8988T (cell line): ENCODE measurements at places on chromosomes 5 and 9.

DNA sequence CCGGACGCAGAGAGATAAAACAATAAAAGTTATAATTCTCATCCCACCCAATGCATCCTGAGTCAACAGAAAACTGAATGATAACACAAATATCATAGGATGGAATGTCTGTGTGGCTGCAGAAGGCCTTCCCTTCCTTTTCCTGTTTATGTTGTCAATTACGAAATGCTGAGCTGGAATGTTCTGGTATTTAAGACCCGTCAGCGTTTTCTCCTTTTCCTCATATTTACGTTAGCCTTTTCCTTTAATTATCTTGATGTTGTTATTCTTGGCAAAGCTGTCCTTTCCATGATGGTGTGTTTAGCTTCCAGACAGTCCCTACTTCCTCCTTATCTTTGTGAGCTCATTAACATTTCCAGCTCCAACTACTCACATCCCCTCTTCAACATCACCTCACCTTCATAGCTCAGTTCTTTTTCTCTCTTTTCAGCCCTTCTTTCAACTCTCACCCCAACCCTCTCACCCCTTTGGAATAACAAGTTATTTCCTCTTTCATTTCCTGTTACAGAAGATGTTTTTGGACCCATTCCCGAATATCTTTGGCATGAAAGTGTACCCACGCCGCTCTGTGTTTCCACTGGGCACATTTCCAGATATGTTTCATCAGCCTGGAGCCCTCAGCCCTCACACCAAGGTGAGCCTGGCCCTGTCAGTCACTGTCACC is 221.6 kb downstream of the NR2F1-AS1 start:
- DNase-seq: no peak

DNA sequence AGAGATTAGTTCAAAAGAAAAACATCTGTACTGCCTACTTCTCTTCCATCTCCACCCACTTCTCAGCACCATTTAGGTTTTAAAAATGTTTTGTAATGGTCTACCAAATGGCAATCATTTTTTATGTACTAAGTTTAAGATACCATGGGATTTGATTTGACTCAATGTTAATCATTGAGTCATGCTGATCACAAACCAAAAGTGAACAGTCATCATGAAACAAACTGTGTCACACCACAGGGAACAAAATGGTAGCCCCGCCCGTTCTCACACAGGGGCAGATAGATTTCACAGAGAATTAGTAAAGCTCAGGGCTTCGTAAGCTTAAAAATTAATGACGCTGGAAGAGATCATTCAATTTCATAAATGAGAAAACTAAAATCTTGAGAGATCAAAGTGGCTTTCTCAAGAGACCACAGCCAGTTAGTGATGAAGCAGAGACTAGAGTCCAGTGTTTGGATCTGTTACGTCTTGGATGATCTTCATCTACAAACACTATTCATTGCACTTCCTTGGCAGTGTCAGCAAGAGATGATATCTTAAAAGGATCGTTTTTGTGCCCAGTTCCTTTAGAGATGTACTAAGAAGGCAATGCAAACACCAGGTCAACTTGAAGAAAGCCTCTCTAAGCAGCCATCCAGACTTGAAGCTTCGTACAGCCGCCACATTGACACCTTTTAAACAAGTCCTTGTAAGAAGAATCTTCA is 33.9 kb upstream of the TRIO start:
- no peak for DNase-seq

DNA sequence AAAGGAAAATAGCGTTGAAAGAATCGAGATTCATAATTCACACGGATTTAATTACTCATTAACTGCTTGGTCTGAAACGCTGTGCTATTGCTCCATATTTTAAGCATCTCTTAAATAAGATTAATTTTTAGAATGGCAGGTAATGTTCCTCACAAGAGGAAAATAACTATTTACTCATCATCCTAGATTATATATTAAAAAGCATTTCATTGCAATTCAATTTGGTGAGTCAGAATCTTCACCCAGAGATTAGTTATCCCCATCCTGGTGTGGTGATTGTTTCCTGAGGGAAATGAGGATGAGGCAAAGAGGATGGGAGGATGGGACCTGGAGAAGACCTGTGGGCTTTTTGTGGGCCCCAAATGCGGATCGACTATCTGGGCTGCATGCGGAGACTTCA is 145.5 kb upstream of the MAP1B start:
- no peak for DNase-seq

DNA sequence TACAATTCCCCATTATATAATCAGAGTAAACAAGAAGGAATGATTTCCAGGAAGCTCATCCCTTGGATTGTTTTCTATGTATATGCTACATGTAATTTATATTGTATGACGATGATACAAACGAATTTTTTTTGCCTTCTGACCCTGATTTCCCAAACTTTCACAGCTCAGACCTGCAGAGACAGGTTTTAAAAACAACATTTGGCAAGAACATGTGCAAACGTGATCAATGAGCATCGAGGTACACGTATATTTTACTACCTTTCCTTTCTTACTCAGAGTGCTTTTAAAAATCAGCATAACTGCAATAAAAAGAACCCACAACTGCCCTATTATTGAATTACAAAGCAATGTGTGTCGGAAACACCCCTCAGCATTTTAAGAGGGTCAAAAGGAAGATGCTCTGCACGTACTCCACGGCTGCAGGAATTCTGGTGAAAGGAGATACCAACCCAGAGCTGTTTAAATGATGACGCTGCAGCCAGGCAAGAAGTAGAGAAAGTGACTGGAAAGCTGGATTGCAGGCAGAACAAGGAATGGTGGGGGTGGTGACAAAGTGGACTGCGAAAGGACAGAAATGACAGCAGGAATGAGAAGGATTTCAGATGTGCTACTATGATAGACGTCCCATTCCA is 533.5 kb downstream of the RAB3C start:
- DNase-seq: no peak

GRCh38 chr9:108053555-108054061 is 564.0 kb upstream of the KLF4 start:
- DNase-seq: no peak

DNA sequence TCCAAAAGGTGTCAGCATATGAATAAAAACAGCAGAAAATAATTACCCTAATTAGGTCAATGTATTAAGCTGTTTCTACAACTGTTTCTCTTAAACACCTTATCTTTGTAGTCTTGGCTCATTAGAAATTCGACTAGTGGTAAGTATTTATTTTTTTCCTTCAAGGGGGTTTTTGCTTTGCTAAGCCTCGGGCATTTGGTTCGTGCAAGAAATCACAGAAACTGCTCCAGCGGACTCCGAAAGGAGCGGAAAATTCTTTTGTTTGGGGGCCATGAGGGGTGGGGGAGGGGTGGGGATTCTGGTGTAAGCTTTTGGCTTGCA is 757 bp downstream of the ZBED3 start:
- no peak for DNase-seq

- no peak for DNase-seq
Measured at GRCh38 chr5:140267201-140267540, 35.7 kb downstream of the PFDN1 start.

GRCh38 chr5:54242297-54242696 is 68.1 kb downstream of the ARL15 start:
- DNase-seq: no peak

DNA sequence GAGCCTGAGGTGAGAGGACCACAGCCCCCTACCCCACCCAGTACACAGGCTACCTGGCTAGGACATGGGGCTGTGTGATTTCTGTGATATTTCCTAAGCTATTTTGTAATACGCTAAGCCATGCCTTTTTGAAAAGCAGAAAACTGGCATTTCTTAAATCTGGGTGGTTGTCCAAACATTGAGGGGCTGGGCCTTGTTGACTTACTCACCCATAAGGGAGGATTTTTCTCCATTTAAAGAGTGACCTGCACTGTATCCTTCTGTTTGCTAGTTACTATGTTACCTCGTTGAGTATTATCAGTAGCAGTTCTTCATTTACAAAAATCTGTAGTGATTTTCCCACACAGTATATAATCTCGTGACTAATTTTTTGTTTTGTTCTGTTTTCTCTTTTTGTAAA is 117.5 kb upstream of the OTULINL start:
- no peak for DNase-seq

DNA sequence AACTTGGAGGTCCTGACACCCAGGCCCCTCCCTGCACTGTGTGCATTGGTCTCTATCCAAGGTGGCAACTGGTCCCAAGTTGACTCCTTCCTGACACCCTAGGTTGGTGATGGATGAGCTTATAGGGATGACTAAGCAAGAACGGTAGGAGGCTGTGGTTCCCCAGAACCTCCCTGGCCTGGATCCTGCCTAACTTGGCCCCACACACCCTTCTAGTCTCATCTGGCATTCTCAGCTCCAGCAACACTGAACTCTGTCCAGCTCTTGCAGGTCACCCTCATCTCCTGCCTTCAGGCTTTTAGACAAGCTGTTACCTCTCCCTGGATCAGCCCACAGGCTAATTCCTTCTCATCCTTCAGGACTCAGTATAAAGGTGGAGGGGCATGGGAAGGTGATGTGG is 16.5 kb downstream of the AQP3 start:
- no peak for DNase-seq

GRCh38 chr5:170739446-170739845 is 44.1 kb upstream of the GABRP start:
- DNase-seq: no peak

DNA sequence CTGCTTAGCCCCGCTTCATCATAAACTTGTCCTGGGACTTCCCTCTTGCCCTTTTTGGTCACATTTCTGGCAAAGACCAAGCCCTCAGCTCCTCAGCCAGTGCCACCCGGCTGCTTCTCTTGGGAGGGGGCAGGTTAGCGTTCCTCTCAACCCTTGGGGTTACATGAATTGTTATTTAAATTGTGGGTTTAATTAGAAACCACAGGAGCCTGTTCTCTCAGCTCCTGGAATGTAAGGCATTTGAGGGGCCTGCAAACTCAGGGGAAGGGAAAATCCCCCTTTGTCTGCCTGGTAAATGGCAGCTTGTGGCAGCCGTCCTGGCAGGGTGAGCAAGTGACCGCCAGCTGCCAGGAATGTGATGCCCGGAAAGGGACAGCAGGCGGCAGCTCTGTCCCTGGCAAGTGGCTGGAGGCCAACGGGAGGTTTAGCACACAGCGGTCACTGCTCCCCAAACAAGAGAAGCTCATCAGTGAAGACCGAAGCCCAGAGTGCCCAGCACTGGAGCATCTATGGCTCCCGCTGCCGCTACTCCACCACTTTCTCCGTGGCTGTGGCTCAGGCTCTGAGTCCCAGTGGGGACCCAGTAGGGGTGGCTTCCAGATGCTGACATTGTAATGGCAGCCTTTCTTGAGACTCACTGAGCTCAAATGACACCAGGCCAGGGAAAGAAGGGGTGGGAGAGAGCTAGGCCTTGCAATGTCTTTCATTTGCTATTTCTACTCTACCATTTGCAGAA is 51.7 kb downstream of the SHB start:
- peak; percentile 66 for DNase-seq

DNA sequence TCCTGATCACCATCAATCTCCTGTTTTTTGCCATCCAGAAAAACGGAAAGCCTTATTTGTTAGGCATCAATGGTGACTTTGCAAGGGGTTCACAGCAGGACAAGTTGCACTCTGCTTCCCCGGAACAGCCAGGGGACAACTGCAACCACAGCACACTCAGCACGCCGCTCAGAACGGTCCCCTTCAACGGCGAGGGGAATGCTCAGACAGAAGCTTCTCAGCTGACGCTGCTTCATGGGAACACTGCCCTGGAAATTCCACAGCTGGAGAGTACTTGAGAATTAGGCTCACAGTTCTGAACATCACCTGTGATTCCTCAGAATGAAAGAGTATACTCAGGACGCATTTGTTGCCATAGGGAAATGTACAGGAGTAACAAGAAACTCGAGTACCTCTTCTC is 40.1 kb upstream of the PLPP6 start:
- no peak for DNase-seq

DNA sequence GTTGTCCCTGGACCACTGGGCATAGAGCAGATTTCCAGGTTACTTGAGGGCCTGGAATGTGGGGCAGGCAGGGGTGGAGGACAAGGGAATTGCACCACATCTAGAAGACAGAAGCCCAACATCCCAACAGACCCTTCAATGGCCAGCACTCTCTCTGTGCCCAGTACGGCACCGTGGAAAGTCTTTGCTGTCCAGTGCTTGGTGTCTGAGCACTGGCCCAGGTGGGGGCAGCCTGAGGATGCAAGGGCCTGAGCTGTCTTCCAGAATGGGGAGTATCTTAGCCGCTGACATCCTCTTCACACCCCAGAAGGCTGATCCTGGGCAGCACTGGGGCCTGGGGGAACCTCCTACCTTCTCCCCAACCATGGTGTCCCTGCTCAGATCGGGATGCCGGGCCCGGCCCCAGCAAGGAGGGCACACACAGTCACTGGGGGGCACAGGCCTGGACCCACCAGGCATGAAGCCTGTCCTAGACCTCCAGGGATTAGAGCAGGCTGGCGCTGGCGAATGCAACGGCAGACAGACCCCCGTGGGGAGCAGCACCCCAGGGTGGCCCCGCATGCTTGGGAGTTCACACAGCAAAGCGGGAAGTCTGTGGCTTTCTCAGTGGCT is 40.6 kb upstream of the OLFM1 start:
- no peak for DNase-seq

DNA sequence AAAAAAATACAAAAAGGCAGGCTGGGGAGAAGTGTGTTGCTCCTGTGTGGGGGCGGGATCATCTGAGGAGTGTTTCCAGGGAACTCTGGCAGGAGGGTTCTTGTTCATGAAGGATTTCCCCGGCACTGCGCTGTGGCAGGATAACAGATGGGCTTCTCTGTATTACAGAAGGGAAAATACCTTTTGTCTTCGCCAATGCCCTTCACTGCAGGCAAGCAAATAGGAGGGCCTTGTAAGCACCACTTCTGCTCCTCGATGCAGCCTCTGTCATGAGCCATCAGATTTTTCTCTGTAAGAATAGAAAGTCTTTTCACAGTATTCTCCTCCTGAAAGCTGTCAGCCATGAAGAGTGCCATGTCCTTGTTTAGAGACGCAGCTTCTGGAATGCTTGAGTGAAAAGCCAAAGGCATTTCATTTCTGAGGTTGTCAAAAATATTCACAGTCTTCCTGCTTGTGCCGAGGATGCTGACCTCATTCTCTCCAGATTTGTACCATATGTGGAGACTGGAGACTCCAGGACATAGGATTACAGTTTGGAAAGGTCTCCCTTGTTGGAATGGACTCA is 294.0 kb downstream of the YTHDC2 start:
- DNase-seq: no peak

DNA sequence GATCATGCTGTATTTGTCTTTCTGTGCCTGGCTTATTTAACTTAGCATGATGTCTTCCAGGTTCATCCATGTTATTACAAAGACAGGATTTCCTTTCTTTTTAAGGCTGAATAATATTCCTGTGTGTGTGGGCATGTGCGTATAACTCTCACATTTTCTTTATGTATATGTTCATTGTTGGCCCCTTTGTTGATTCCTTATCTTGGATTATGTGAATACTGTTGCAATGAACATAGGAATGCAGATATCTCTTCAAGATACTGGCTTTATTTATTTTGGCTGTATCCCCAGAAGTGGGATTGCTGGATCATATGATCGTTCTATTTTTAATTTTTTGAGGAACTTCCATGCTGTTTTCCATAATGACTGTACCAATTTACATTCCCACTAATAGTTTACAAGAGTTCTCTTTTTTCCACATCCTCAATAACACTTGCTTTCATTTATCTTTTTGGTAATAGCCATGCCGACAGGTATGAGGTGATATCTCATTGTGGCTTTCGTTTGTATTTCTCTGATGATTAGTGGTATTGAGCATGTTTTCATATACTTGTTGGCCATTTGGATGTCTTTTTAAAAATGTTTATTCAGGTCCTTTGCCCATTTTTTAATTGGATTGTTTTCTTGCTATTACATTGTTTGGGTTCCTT is 38.0 kb downstream of the CREBRF start:
- no peak for DNase-seq

- DNase-seq: no peak
Measured at GRCh38 chr5:170651604-170652277, 131.8 kb upstream of the GABRP start.

- no peak for DNase-seq
Measured at GRCh38 chr5:117893211-117893610, 1095.1 kb downstream of the DTWD2 start.

- no peak for DNase-seq
Measured at GRCh38 chr9:87382900-87383299, 114.8 kb upstream of the DAPK1 start.
